Activated CD4-positive, alpha-beta T cell treated with anti-CD3 and anti-CD28 coated beads for 1 hour (primary cell): ENCODE measurements at places on chromosomes 7 and 10.

DNA sequence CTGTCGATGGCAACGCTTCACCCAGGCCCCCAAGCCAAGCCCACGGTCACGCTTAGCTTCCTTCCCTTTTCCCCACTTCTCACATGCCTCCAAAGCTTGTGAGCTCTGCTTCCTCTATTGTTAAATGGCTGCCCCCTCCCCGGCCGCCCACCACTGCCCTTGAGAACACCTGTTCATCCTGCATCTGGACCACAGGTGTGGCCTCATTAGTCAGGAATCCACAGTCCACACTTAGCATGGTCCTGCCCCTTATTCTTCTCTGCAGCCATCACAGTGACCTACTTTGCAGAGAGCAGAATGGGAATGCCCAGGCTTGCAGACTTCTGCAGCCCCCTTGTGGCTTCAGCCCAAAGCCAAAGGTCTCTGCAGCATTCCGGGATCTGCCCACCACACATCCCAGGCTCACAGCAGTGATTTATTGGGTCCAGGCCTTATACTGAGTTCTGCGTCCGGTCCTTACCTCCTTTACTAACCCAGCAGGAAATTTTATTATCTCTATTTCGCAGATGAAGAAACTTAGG is 66.9 kb downstream of the PTPRE start:
- no peak for DNase-seq

- DNase-seq, result no peak
Observed at GRCh38 chr7:103902917-103903316, 86.5 kb downstream of the RELN start.

- no peak for DNase-seq
Observed at GRCh38 chr10:113957013-113957412, 86.7 kb upstream of the ADRB1 start.

DNA sequence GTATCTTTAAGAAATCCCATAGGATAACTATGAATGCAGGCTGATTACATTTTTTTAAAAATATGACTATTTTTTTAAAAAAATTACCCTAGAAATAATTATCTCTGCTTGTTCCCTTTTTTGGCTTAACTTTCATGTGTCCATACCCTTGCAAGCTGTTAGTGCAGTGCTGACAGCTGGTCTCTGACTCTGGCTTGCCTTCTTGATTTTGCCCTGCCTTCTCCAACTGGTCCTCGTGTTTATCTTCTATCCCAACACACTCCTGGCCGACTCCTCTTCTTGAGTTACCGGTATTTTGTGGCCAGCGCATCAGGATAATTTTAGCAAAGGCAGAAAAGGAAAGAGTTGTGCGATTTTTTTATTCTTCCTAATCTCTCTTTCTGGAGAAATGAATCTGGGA is 111.7 kb upstream of the STARD3NL start:
- no peak for DNase-seq

DNA sequence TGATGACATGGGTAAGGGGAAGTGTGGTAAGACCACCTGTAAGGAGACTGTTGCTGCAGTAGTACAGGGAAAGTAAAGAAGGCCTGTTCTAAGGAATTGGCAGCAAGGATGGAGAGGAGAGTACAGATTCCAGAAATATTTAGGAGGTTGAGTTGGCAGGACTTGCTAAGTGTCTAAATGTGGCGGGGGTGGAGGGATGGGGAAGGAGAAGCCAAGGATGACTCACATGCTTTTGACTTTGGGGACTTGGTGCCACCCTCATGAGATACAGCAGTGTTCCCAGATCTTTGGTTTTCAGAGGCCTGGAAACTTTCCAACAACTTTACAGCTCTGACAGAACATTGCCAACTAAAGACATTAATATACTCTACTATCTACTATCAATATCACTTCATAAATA is 45.4 kb downstream of the CDK6 start:
- no peak for DNase-seq
